ENCODE measurements at places on chromosomes 7 and 10. TPM values are rescaled to one million over a fixed set of nuclear protein-coding genes. Genes with fewer than 3 reads are reported as not detected.

DNA sequence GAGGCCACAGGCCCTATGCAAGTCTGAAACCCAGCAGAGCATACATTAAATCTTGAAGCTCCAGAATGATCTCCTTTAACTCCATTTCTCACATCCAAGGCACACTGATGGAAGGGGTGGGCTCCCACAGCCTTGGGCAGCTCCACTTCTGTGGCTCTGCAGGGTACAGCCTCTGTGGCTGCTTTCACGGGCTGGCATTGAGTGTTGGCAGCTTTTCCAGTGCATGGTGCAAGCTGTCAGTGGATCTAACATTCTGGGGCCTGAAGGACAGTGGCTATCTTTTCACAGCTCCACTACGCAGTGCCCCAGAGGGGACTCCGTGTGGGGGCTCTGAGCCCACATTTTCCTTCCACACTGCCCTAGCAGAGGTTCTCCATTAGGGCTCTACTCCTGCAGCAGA lies 265.7 kb upstream of the MAGI2 start:
- no peak for DNase-seq

GRCh38 chr10:102499356-102499755 lies 3.2 kb downstream of the ACTR1A start:
- DNase-seq: no peak

GRCh38 chr10:124645467-124646095 lies 98.6 kb downstream of the FAM53B start:
- DNase-seq: no peak

GRCh38 chr10:24416248-24416647 lies 207.3 kb downstream of the KIAA1217 start:
- no peak for DNase-seq

- DNase-seq: no peak
Observed at GRCh38 chr7:43768887-43769272, 10.4 kb downstream of the BLVRA start.

DNA sequence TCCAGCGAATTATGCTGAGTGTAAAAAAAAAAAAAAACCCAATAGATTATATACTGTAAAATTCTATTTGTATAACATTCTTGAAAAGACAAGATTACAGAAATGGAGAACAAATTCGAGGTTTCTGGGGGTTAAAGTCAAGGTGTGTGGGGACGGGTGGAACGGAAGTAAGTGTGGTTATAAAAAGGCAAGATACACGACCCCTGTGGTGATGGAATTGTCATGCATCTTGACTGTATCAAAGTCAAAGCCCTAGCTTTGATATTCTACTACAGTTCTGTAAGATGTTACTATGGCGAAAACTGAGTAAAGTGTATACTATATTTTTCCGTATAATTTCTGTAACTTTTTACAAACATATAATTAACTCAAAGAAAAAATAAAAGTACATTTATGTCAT lies 718.2 kb upstream of the PCDH15 start:
- no peak for DNase-seq

GRCh38 chr10:131888186-131888604 lies 12.6 kb upstream of the PPP2R2D start:
- no peak for DNase-seq

PRSS37 gene
- not detected for total RNA-seq

All from cardiac septum (tissue), 1 donor.